ENCODE measurements at places on chromosomes 2 and 18.

DNA sequence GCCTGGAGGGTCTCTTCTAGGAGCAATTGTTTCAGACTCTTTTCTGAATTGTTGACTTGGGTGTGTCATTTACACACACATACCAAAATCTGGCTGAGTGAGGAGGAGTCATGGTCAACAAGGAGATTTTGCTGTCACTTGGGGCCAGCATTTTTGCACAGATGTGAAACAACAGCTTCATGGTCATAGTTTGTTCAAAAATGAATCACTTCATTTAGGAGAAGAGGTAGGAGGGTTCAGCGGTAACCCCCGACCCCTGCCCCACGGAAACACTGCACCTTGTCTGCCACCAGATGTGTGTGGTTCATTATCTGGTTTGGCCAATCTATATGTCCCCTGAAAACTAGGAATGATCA, 42.2 kb downstream of the LBH start:
- DNase-seq: no peak

DNA sequence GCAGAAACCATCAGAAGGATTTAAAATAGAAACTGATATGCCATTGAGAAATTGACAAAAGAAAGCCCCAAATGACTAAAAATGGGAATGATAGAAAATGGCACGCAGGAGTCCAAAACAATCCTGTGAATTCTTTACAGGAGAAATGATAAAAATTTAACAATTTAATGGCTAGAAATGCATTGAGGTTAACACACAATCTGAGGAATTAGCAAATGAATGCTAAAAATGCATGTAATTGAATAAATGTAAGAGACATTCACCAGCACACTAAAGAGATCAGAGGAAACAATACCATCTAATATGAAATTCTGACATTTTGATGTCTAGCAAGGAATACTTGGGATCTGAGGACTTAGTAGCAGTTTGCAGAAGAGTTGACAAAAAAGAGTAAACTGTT, 37.0 kb downstream of the MARCHF4 start:
- DNase-seq: no peak

DNA sequence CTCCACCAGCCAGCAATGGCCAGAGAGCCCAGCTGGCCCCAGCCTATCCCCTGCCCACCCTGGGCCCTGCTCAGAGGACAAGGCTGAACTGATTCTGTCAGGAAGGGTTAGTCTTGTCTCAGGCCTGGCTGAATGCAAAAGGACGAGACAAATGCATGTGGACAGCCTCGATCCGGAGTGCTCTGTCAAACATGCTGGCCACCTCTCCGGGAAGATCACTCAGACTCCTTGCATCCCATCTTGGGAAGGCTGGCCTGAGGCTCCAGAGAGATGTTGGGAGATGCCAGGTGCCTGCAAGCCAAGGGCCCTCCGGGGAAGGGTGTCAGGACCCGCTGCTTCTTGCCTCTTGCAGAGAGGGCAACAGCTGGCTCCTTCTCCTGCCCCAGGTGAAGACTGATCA, 20.2 kb upstream of the C1QL2 start:
- DNase-seq: no peak

- no peak for DNase-seq
Observed at GRCh38 chr2:16861111-16861510, 195.5 kb upstream of the CYRIA start.

DNA sequence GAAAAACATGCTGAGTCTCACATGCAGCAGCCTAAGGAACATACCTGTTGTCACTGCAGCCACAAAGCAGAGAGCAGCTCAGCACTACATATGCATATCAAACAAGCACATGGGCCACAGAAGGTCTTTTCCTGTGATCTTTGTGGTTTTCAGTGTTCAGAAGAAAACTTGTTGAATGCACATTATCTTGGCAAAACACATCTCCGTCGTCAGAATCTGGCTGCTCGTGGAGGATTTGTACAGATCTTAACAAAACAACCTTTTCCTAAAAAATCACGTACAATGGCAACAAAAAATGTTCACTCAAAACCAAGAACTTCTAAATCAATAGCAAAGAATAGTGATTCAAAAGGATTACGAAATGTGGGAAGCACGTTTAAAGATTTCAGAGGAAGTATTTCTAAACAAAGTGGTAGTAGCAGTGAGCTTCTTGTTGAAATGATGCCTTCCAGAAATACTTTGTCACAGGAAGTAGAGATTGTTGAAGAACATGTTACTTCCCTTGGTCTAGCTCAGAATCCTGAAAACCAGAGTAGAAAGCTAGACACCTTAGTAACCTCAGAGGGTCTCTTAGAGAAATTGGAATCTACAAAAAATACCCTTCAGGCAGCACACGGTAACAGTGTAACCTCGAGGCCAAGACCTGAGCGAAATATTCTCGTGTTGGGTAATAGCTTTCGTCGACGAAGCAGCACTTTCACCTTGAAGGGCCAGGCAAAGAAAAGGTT, 34.1 kb downstream of the ZNF407 start:
- DNase-seq: peak; percentile 71

- no peak for DNase-seq
Observed at GRCh38 chr18:39805218-39805617, 2149.8 kb upstream of the PIK3C3 start.

DNA sequence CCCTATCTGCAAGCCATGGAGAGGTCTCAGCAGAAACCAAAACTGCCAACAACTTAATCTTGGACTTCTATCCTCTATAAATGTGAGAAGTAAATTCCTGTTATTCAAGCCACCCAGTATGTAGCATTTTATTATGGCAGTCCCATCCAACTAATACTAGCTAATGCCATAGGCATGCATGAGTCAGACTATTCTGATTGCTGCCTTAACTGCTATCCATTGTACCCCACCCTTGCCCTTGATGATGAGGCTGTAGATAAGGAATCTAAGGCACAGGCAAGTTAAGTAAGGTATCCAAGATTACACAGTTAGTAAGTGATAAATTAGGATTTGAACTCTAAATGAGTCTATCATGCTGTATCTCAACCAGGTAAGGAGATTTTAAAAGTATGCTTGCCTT, 223.0 kb downstream of the UBE2E3 start:
- peak; percentile 81 for DNase-seq

GRCh38 chr2:166768393-166769123, 119.7 kb upstream of the XIRP2 start:
- DNase-seq: no peak

DNA sequence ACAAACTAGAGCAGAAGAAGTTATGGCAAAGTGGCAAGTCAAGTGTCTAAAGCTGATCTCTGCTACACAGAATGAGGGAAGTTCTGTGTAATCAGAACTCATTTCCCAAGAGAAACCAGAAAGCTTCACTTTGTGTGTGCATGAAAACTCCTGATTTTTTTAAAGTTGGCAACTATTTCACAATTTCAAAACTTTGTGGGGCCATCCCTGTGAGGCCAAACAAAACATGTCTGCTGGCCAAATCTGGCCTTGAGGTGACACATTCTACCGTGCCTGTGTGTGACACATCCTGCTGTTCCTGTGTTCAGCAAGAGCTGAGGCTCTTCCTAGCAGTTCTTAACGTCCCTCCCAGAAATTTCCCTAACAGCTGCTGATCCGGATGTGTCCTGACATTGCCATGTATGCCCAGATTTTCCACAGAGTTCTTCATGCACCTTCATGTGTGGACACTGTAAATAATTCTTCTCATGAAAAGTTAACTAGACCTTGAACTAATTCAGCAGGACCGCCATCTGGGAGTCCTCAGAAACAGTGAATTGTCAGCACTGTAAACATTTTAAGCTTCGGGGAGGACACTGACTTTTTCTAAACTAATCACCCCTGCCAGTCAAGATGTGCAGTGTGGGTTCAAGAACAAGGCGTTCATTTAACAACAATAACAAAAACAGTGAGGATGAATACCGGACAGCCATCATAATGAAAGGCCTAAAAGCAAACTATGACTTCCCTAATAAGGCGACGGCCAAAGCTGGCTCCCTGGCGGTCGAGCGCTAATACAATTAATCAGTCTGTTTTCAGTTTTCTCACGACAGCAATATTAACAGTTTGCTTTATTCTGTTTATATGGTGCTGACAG, 99.0 kb downstream of the PLEKHM3 start:
- DNase-seq: peak; percentile 96

- DNase-seq: no peak
Observed at GRCh38 chr18:6004119-6004518, 108.8 kb upstream of the TMEM200C start.

DNA sequence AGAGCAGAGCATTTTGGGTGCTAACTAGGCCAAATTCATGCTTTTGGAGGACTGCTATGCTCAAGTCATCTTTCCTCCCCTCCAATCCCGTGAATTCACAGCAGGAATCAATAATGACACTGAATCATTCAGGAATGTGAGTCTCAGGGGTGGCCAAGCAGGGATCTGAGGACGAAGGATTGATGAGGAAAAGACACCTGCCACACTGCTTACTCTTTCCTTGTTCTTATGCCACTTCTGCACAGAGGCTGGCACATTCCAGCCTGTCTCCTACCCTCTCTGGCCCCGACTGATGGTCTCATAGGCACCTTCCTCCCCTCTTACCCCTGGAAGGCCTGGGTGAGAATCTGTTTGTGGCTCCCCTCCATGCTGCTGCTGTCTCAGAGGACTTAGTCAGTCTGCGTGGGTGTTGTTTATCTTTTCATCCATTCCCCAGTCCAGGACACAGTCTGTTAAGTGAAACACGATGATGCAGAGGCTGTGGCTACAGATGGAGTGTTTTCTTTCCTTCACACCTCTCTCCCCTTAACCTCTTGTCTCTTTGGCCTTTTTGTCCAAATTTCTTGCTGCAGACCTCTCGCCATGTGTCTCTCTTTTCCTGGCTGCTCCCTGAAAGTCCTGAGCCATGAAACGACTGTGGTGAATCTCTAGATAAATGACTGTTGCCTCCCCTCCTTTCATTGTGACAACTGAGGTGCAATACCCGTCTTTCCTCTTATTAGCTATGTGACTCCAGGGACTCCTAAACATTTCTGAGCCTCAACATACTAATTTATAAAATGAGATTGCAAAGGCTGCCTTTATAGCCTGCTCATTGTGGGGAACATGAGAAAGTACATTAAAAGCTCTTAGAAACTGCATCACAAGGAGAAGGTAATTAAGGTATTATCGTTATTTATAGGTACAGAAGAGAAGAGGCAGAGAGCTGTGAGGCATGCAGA, 86.9 kb downstream of the RDH14 start:
- DNase-seq: peak; percentile 82

DNA sequence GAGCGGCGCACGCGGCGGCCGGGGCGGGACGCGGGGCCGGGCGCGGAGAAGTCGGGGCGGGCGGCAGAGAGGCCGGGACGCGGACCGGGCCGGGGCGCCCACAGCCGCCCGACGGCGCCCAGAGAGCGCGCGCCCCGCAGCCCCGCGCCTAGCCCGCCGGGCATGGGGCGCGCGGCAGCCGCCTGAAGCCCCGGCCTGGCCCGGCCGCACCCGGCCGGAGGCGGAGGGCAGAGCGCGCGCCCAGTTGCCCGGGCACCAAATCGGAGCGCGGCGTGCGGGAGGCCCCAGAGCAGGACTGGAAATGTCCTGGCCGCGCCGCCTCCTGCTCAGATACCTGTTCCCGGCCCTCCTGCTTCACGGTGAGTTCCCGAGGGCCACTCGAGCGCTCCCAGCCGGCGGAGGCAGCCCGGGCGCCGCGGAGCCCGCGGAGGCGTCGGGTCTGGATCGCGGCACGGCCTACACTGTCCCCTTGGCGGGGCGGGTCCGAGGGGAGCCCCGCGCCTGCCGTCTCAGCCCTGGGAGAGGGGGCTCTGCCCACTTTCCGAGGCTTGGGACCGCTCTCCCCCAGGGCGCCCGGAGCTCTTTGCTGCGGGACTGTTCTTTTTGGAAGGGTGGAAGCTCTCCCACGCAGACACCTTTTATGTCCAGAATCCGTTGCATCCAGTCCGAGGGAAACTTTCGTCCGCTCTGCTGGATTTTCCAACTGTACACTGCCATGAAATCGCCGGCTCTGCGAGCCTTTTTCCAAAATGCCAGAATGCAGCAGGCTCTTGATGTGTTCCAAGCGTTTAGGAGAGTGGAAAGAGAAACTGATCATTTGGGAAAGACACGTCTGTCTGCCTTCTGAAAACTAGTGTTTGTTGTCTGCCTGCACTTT, 484 bp downstream of the APCDD1 start:
- DNase-seq: peak; percentile 19

- peak; percentile 40 for DNase-seq
Observed at GRCh38 chr2:170155022-170155722, 22.8 kb upstream of the MYO3B start.

- peak; percentile 73 for DNase-seq
Observed at GRCh38 chr2:178796079-178796677, 11.0 kb downstream of the TTN start.

DNA sequence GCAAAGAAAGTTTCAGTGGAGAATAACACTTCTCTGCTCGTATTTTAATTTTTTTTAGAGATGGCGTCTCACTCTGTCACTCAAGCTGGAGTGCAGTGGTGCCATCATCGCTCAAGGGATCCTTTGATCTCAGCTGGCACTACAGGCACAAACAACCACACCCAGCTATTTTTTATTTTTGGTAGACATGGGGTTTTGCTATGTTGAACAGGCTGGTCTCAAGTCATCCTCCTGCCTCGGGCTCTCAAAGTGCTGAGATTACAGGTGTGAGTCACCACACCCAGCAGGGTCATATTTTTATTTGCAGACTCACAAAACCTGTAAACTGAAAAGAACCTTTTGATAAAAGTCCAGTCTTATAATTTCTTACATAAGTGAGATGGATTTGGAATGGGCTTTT, 2.6 kb downstream of the TRAK2 start:
- no peak for DNase-seq

- peak; percentile 31 for DNase-seq
Observed at GRCh38 chr2:33267756-33268155, 208.7 kb upstream of the RASGRP3 start.

- DNase-seq: peak; percentile 58
Observed at GRCh38 chr2:120856421-120856862, 120.8 kb downstream of the GLI2 start.

GRCh38 chr2:59875836-59876235, 677.6 kb downstream of the BCL11A start:
- no peak for DNase-seq

- DNase-seq: no peak
Observed at GRCh38 chr2:240095556-240096523, 40.3 kb downstream of the COPS9 start.

DNA sequence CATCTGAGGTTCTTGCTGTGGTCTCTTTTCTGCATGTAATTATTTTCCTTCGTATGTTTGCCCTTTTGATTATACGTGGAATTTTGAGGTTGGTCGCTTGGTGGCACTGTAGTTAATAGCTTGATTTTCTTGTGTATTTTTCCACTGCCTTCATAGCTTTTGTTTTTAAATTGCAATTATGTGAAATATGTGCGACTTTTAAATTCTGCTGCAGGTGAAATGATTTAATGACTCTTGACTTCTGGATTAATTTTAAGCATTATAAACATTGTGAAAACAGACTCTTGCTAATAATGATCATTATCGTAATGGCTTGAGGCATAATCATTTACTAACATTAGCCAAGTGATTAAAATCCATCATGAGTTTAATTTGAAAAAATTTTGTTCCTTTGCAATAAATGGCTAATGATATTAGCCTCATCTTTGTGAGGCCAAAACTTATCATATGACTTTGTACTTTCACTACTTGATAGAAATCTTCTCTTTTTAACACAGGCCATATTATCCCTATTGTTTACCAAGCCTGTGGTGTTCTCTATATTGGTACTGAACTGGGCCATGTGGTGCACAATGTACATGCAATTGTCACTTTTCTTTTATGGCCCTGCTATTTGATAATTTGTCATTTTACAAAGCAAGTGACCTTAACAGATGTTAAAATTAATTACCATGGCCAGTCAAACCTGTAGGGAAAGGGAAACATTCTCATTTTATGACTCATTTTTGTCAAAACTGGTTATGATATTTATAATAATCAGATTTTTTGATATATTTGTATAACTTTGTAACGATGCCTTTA, 62.8 kb upstream of the NEUROD1 start:
- DNase-seq: peak; percentile 82

- peak; percentile 67 for DNase-seq
Observed at GRCh38 chr2:196337208-196337953, 166.0 kb upstream of the STK17B start.

- no peak for DNase-seq
Observed at GRCh38 chr2:17652681-17653394, 100.8 kb downstream of the SMC6 start.
